ENCODE measurements at places on chromosomes 6 and 20. TPM values are rescaled to one million over a fixed set of nuclear protein-coding genes. Genes with fewer than 3 reads are reported as not detected.

DNA sequence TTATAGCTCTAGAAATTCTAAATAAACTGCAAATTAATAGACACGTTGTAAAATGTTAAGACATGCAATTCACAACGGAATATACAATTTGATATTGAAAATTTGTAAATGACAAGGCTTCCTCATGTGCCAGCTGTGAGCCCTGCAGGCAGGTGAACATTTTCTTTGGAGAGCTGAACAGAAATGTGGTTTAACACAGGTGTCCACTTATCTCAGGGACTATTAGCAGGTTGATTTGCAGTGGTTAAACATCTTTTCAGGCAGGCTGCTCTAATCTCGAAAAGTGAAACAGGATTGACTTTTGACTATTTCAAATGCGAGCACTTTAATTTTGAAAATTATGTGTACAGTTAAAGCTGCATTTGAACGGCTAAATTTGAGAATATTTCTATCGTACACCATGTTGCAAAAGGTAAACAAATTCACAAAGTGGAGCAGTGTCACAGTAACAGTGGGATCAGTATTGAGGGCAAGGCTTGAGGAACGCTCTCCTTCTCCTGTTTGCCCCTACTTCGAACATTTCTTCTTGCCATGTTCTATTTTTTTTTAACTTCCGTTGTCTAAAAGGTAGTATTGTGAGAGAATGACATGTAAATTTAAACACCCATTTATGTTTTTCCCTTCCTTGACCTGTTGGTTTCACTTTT, 210.8 kb downstream of the CDKAL1 start:
- DNase-seq = no peak

GRCh38 chr6:11386323-11386722, 151.2 kb upstream of the TMEM170B start:
- no peak for DNase-seq

GRCh38 chr6:151432651-151433050, 19.3 kb downstream of the RMND1 start:
- DNase-seq = no peak

GRCh38 chr6:134406311-134406710, 88.4 kb upstream of the SGK1 start:
- DNase-seq = no peak

GRCh38 chr6:136587527-136587926, 37.3 kb upstream of the MAP7 start:
- DNase-seq = no peak

Gene ARHGAP18
- 38.9 TPM for total RNA-seq

Gene AIF1
- not detected for total RNA-seq

Gene PKIG
- 51.8 TPM for total RNA-seq
